Fibroblast of lung (primary cell): ENCODE measurements at places on chromosomes 16 and 17. TPM values are rescaled to one million over a fixed set of nuclear protein-coding genes. Genes with fewer than 3 reads are reported as not detected.

Gene NPIPA8
- not detected in 2 replicates for total RNA-seq

Gene B9D1
- total RNA-seq: 20.8 and 38.5 TPM in 2 replicates

Gene TK1
- total RNA-seq: 7.7 and 69.2 TPM in 2 replicates

Gene CACNG5
- total RNA-seq: not detected in 2 replicates

Gene MIEN1
- 18.2 and 25.6 TPM in 2 replicates for total RNA-seq

Gene NOS2
- total RNA-seq: under 0.01 TPM in 1 of 2 replicates, not detected in the other

Gene AKAP10
- 23.9 and 29.2 TPM in 2 replicates for total RNA-seq

Gene GABARAPL2
- total RNA-seq: 28.2 and 37.3 TPM in 2 replicates

Gene CA4
- under 0.01 TPM in 1 of 2 replicates, not detected in the other for total RNA-seq

Gene AHSP
- not detected in 2 replicates for total RNA-seq

Gene TEKT1
- total RNA-seq: not detected in 2 replicates

Gene KRT20
- total RNA-seq: not detected in 2 replicates

Gene ATAD5
- 0.77 and 0.83 TPM in 2 replicates for total RNA-seq

Gene SLFN13
- 2.0 and 2.1 TPM in 2 replicates for total RNA-seq
